ENCODE measurements at places on chromosomes 5 and 9.
A peak's percentile ranks its signal among the peaks of the same experiment; 100 is the strongest.

DNA sequence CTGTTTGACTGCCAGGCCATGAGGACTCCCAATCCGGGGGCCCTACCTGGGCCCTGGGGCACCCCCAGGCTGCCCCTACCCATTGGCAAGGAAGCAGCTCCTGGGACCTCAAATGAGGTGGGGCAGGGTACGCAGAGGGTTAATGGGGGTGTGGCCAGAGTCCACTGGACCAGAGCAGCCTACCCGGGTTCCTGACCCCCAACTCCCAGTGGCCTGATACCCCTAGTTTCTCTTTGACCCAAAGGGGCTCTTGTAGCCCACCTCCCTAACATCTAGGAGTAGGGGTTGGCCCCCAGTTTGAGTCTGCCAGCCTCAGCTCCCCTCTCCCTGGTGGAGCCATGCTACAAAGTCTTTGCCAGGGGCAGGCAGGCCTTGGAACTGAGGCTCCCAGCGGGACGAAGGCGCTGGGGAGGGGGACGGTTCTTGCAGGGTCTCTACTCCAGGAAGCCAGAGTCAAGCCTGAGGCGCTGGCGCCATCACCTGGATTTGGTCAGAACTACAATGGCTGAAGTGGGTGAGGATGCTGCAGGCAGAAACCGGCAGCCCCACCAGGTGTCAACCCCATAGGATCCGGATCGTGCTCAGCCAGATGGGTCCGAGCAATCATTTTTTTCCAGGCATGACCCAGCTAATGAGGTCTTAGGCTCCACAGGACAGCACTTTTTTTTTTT is 8.4 kb upstream of the CERCAM start:
- DNase-seq, result peak; percentile 87

DNA sequence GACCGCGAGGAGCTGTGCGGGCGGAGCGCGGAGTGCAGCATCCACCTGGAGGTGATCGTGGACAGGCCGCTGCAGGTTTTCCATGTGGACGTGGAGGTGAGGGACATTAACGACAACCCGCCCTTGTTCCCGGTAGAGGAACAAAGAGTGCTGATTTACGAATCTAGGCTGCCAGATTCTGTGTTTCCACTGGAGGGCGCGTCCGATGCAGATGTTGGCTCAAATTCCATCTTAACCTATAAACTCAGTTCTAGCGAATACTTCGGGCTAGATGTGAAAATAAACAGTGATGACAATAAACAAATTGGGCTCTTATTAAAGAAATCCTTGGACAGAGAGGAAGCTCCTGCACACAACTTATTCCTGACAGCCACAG is 590 bp downstream of the PCDHA6 start:
- no peak for DNase-seq

DNA sequence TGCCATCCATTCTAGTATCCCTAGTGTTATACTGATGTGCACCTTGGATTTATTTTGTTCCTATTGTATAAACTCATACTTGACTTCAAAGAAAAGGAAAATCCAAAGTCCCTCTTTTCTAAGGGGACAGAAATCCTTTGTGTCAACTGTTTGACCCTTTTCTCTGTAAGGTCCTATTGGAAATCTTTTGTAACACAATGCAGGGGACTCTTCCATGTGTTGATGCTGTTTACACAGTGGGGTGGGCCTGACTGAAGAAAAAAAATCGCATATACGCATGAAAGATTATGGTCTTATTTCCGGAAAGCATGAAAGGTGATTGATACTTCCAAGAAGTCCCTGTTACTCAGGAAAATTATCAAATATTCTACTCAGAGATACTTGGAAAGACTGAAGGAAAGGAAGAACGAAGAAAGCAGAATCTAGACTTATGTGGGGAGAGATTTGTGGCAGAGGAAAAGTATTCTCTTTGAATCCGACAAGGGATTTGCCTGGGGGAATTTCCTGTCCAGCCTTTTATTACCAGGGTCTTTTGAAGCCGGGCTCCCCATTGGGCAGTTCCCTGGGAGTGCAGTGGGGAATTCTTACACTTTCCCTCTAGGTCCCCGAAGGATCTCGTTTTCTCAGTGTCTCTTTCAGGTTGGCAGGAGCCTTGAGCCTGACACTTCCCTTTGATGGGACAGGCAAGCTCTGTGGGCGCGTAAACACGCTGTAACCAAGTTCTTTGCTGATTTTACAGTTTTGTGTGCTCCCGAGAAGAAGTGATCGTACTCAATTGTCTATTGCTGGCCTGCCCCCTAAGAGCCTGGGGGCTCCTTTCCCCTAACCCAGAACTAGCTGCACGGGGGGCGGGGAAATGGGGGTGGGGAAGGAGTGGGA is 779 bp upstream of the VCAN start:
- DNase-seq, result no peak

DNA sequence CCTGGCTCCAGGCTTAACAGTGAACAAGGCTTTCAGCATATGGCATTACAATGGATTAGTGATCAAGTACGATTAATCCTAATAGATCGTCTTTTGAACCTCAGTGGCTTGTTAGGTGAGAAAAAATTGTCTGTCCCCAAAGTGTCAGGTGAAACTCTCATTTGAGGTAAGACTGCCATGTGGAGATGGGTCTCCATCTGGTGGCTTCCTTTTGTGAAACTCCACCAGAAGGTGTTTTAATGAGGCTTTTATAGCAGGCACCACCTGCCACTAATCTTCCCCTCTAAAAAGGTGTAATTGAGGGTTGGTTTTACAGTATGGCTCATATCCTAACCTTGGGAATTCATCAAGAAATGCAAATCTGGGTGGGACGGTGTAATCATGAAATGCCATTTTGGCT is 471.1 kb upstream of the MPDZ start:
- no peak for DNase-seq

- no peak for DNase-seq
Observed at GRCh38 chr5:95936812-95937397, 24.7 kb downstream of the ELL2 start.

DNA sequence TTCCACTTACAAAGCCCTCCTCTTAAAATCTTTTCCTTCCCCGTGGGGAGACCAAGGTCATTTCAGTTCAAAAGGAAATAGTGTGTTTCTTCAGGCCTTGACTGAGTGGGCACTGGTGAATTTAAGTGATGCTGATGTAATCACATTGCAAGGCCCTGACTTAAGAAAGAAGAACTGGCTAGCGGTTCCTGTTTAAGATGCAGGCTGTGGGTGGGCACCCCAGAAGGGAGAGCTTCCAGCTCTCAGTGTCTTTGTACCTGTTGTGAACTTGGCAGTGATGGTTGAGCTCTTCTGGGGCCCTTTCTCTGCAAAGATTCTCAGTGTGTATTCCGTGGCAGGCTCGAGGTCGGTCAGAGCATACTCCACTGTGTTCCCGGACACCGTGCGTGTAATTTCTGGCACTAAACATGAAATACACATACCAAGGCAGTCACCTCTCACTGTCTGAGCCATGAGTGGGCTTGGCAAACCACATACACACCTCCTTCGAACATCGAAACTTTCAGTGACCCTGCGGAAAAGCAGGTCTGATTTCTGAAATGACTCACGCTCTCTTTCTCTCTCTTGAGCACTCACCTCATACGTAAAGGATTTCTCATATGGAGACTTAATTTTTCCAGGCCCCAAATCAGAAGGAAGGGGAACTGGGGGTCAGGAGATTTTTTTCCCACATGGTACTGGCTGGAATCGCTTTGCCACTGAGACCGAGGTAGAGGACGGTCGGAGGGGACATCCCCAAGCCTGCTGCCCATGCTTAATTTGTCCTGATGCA is 81.9 kb downstream of the TNC start:
- DNase-seq, result peak; percentile 13

- no peak for DNase-seq
Observed at GRCh38 chr5:608429-609370, 3.4 kb upstream of the CEP72 start.

- DNase-seq, result no peak
Observed at GRCh38 chr5:58330781-58331180, 129.1 kb downstream of the PLK2 start.

DNA sequence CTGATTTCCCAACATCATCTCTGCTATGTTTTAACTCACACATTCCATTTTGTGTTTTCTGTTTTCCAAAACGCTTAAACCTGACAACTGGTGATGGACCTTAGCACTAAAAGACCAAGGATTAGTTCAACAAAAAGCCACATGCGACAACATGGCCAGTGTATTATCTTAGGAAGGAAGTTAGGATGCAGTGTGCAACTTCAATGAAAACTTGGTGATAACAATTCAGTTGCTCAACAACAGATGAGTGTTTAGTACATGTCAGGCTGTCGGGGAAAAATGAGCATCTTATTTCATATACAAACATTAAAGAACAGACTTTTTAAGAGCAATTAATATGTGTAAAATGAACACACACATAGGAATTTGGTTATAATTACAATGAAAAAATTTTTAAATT is 780.0 kb downstream of the SEMA5A start:
- no peak for DNase-seq

- no peak for DNase-seq
Observed at GRCh38 chr5:179488975-179489374, 61.4 kb upstream of the RUFY1 start.

DNA sequence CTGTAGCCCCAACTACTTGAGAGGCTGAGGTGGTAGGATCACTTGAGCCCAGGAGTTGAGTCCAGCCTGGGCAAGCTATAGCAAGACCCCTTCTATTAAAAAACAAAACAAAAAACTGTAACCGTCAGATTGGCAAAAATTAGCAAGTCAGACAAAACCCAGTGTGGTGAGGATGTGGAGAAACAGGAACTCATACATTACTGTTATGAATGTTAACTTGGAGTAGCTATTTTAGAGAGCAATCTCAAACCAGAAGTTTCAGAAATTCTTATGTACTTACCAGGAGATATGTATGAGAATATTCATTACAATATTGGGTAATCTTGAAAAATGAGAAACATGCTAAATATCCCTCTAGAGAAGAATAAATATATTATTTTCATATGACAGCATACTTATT is 120.3 kb downstream of the INVS start:
- no peak for DNase-seq

- peak; percentile 67 for DNase-seq
Observed at GRCh38 chr5:14628346-14628745, 36.2 kb upstream of the OTULIN start.

- DNase-seq, result peak; percentile 52
Observed at GRCh38 chr5:149128023-149128875, 13.0 kb upstream of the ABLIM3 start.

- DNase-seq, result no peak
Observed at GRCh38 chr9:116565986-116566385, 121.1 kb upstream of the TRIM32 start.

- DNase-seq, result no peak
Observed at GRCh38 chr5:61994171-61994570, 311.8 kb upstream of the KIF2A start.

DNA sequence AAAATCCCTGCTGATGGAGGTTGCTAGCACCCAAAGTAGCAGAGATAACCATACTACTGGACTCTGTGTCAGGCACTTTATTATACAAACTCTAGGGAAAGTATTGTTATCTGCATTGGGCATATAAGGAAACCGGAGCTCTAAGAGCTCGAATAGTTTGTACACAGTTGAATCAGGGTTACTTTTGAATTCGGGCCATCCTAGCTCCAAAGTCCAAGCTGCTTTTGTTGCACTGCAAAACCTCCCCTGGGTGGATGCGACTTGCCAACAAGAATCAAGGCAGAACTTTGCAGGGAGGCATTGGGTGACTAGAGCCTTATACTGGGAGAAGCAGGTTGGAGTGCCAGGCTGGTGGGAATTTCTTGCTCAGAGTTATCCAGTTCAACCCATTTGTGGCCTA is 435.1 kb downstream of the SPATA31D1 start:
- DNase-seq, result no peak
